ENCODE measurements at places on chromosomes 2 and 18.

DNA sequence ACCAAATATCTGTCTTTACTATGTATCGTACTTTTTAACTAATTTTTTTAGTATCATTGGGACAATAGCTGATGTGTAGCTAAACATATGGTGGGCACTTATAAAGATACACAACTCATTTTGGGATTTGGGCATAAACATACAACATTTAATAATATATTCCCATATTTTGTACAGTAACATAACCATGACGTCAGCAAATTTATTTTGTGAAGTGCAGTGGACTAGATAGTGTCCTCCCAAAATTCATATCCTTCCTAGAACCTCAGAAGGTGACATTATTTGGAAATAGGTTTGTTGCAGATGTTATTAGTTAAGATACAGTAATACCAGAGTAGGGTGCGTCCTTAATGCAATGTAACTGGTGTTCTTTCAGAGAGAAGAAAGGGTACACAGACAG is 356.7 kb downstream of the CDH7 start:
- DNase-seq: no peak

- DNase-seq: no peak
Measured at GRCh38 chr2:5057891-5058351, 634.3 kb upstream of the SOX11 start.

GRCh38 chr2:8935982-8936381 is 67.5 kb downstream of the MBOAT2 start:
- DNase-seq: no peak

DNA sequence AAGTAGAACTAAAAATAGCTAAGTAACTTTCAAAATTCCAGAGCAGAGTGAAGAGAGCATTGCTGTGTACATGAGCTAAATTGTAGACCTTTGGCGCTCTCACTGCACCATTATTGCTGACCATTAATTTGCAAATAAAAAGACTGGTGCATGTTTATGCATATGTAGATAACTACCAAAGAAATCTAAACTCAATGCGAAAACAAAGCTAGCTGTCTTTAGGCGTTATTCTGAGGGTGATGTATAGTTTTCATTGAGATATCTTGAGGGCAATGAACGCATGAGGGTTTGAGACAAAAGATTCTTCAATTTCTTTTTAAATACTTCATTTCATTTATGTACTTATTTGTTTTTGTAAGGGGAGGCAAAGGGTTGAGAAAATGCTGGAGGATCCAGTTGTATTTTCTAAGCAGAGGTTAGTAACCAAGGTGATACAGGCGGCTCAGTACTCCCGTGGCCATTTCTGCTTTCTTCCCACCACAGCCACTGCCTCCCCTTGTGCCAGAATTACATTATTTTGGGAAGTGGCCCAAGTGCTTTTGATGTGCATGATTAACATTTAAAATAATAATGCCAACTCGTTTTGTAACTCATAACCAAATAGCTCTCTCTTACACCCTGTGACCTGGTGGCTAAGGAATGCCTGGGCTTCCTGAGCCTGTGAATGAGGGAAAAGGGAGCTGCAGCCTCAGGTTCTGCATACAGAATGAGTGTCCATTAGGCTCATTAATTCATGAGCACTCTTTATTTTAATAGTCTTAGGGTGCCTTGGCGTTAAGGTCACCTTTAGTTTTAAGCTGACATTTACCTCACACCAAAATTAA is 797.8 kb upstream of the GYPC start:
- no peak for DNase-seq

GRCh38 chr18:79884294-79884962 is 67.0 kb downstream of the SLC66A2 start:
- no peak for DNase-seq

GRCh38 chr2:112642966-112643365 is 2.8 kb upstream of the SLC20A1 start:
- DNase-seq: no peak

DNA sequence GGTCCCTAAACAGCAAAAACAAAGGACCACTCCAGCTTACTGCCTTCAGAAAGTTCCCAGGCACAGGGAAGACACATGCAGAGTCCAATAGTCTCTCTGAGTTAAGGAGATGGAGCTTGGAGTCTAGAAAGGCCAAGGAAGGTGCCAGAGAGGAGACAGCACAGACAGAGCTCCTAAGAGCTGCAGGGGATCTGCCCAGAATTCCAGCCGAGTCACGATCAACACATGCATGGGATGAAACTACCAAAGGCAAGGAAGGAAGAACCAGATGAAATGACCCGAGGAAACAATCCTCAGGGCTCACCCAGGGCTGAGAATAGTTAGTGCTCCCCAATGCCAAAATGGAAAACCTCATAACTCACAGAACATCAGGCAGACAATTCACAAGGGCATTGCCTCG is 15.4 kb downstream of the METTL4 start:
- DNase-seq: no peak

DNA sequence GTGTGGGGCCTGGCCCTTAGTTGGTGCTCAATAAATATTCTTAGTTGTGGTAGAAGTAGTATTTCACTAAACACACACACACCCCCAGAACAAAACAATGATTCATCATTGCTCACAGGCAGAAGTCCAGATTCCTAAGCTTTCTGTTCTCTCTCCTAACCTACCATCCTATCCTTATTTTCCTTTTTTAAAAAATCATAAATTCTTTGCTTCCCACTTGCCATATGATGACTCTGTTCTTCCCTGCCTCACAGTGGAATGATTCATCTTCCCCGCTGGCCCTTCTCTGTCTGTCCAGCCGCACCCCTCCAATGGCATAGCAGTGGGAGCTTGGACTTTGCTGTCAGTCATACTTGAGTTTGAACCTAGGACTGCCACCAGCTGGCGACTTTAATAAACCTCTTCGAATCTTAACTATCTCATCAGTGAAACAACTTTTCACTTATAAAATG is 5.2 kb downstream of the EML6 start:
- DNase-seq: peak; percentile 79
